T-helper 2 cell treated with Interferon-gamma antibody and Interleukin-4, amounts not matched to agents 5 μg/mL and 100 μg/mL, for 36 hours (primary cell): ENCODE measurements at places on chromosomes 7 and 10.

GRCh38 chr10:61411706-61412105, 41.5 kb downstream of the TMEM26 start:
- DNase-seq = no peak

- no peak for DNase-seq
Observed at GRCh38 chr7:36064676-36065075, 88.4 kb upstream of the EEPD1 start.

GRCh38 chr10:121947343-121948330, 19.8 kb upstream of the ATE1 start:
- DNase-seq = no peak

GRCh38 chr10:33532901-33533300, 198.4 kb upstream of the NRP1 start:
- DNase-seq = no peak

GRCh38 chr10:13448216-13448615, 80.6 kb downstream of the BEND7 start:
- no peak for DNase-seq

DNA sequence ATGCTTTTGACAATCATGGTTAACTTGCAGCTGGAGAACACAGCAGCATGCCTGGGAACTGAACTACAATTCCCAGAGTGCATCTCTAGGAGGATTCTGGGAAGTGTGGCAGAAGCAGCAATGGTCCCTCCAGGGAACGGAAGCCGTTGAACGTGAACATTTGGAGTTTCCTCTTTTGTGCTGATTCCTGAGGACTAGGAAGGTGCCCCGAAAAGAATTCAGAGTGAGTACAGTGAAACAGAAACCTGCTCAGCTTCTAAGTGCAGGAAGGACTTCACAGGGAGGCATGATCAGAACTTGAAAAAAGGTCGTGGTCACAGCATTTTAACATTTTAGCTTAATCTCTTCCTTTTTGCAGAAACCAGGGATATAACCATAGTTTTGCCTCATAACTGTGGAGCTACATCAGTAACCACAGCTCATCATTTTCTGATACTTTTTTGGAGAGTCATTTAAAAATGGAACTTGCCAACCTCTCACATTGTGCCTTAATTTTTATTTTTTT, at the start of gene NUDT13:
TSS of gene NUDT13 (plus strand) at position 111 of the 505 bp plus-strand sequence. CDS start 3,911 bp downstream, outside the sequence.
- peak; percentile 21 for DNase-seq

DNA sequence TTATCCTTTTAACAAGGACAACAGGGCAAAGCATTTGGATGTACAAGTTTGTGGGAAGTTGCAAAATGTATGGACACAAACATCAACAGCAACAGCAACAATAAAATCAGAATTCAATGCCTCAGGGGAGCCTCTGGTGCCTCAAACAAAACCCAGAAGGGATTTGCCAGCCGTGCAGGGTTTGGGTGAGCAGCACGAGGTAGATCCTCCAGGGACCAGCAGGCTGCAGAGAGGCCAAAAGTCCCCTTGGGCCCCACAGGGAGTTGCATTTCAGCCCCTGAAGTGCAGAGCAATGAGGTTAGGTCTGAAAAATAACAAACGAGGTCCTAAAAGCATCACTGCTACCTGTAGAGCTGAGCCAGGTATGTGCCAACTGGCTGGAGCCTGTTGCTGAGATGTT, 51.7 kb upstream of the CPXM2 start:
- DNase-seq = no peak

GRCh38 chr10:116184512-116184794, 88.6 kb downstream of the GFRA1 start:
- no peak for DNase-seq

GRCh38 chr7:157668884-157669767, 332.3 kb downstream of the DNAJB6 start:
- DNase-seq = no peak

DNA sequence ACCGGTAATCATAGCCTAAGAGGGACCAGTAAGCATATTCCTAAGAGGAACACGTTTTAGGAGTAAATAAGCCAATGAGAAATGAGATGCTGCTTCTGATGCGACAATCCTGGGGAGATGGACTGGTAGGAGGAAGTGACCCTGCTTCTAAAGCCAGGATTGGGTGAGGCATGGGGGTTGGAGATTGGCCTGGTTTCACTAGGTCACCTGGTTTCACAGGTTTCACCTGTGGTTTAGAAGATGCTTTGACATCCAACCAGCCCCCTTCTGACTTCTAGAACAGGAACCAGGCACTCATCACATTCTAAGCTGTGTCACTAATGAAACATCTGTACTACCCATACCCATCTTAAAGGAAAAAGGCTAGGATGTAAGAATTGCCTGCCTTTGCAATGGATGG, 53.0 kb upstream of the BAMBI start:
- DNase-seq = no peak

- DNase-seq = no peak
Observed at GRCh38 chr10:131081786-131082185, 229.7 kb downstream of the TCERG1L start.

DNA sequence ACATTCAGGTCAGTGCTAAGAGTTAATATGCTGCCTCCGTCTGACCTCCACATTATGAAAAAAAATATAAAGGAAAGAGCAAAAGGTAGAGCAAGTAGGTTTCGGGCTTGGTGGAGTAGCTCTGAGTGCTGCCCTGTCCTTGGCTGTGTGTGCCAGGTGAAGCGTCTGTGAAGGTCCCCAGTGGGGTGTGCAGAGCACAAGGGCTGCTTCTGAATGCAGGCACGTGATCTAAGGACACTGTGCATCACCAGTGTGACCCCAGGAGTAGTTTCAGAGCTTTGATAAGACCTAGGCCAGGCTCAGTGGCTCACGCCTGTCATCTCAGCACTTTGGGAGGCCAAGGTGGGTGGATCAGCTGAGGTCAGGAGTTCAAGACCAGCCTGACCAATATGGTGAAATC, 36.0 kb downstream of the KLF6 start:
- DNase-seq = no peak

- DNase-seq = no peak
Observed at GRCh38 chr7:12635830-12636229, 51.6 kb upstream of the ARL4A start.

GRCh38 chr7:99767662-99768061, 16.3 kb downstream of the CYP3A4 start:
- no peak for DNase-seq

GRCh38 chr7:71016401-71016800, 115.5 kb upstream of the GALNT17 start:
- no peak for DNase-seq

DNA sequence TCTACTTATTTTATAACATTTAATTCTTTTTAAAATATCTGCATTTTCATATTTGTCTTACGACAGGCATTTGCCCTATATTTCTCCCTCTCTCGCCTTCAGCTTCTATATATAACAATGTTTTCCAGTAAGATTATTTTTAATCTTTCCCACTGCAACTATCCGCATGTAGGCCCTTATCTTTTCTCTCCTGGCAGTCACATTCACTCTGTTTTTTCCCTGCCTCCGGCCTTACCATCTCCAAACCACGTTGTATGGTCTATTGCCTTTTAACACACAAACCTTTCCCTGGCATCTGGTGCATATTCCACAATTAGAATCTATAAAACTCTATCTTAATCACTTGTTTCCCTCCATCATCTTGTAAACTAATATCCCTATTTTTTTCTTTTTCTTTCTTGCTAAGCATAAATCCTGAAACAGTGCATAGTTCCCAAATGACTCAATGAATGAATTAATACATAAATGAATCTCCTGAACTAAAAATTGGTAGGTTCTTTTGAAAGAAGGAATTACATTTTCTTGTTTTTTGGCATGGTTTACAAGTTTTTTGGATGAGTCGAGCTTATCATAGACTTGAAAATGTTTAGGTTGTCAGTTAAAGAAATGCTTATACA, 173.2 kb downstream of the SEMA3A start:
- no peak for DNase-seq

DNA sequence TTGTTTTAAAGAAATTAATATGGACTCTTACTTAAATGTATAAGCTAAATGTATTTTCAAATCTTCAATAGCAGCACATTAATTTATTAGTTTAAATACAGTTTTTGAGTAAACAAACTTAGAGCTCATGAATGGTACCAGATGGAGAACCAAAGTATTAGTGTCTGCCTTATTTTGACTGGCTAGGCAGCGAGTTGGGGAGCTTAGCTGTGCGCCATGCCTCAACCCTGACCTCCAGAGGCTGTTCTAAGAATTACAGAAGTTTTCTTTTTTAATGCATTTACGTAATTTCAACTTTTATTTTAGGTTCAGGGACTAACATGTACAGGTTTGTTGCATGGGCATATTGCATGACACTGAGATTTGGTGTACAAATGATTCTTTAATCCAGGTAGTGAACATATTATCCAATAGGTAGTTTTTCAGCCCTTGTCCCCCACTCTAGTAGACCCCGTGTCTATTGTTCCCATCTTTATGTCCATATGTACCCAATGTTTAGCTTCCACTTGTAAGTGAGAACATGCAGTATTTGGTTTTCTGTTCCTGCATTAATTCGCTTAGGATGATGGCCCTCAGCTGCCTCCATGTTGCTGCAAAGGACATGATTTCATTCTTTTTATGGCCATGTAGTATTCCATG, 166.8 kb downstream of the IQUB start:
- no peak for DNase-seq

- no peak for DNase-seq
Observed at GRCh38 chr10:101797403-101798059, 14.3 kb upstream of the NPM3 start.

DNA sequence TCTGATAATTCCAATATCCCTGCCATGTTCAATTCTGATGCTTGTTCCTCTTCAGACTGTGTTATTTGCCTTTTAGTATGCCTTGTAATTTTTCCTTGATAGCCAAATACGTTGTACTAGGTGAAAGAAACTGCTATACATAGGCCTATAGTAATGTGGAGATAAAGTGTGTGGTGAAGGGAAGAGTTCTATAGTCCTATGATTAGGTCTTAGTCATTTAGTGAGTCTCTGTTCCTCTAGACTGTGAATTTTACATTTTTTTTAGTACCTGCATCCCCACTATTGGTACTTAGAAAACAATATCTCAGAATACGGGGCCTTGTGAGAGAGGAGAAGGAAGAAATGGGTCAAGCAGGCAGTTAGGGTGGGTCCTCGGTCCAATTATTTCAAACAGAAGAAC, 59.6 kb upstream of the SEMA3E start:
- no peak for DNase-seq

- no peak for DNase-seq
Observed at GRCh38 chr7:8433477-8434289, at the start of gene NXPH1. NXPH1 (plus strand) TSS chr7:8433609.

DNA sequence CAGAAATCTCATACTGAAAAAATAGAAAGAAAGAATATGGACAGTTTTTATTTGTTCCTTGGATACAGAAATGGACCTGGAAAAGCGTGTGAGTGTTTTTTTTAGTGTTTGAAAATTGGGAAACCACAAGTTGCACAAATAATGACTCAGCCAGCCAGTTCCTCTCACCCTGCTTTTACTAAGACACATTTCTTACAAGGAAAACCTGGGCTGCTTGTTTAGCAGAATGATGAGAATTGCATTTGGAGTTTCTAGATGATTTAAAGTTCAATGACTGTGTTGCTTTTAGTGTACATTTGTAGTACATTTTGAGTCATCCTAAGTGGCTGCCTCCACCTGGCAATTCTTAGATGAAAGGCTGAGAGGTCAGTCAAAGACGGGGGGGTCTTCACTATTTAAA, 218.7 kb downstream of the ABCA13 start:
- no peak for DNase-seq

- no peak for DNase-seq
Observed at GRCh38 chr10:127408733-127409132, 140.4 kb upstream of the NPS start.

DNA sequence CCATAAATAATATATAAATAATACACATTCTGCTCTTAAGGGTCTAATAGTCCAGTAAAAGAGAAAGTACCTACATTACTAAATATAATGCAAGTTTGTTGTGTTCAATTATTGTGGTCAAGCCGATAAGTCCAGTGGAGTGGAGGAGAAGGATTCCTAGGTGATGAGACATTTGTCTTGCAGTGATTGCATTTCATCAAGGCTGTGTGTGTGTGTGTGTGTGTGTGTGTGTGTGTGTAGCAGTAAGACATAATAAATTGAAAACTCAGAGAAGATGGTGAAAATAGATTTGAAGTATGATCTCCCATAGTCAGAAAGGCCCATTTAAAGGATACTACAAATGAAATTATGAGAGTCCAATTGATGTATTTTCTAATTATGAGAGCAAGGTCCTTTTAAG, 192.5 kb upstream of the SEMA3C start:
- no peak for DNase-seq

GRCh38 chr7:367351-367901, 77.5 kb downstream of the FOXL3 start:
- DNase-seq = no peak

- DNase-seq = no peak
Observed at GRCh38 chr7:116328161-116328560, 117.8 kb downstream of the TES start.

DNA sequence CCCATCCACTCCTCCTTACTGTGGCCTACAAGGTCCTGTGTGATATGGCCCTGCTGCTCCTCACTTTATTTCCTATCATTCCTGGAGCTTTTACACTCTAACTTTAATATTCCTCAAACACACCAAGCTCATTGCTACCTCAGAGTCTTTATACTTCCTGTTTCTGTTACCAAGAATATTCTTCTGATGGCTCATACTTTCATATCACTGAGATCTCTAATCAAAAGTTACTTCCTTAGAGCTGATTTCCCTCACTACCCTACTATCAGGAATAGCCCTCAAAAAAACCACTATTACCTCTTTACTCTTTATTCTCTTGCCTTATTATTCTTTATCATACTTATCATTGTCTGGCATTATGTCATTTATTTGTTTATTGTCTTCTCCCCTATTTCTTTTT, 5.8 kb upstream of the PPP3CB start:
- no peak for DNase-seq

- DNase-seq = no peak
Observed at GRCh38 chr7:14861456-14861855, 41.1 kb downstream of the DGKB start.

DNA sequence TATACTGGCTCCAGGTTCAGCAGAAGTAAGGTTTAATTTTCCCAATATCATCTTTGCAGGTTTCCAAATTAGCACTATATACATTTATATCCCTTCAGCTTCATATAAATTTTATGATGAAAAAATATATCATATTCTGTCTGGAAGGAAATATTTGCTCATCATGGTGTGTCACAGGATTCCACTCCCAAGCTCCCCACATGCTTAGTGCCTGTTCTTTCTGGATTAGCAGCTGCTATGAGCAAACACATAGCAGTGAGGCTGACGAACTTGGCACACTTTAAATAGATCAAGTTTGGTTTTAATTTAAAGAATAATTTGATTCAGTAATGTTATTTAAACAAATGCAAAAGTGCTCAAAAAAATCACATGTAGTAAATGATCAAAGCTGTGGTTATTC, 251.9 kb downstream of the AGMO start:
- no peak for DNase-seq

- no peak for DNase-seq
Observed at GRCh38 chr7:79217468-79217867, 236.0 kb downstream of the MAGI2 start.

DNA sequence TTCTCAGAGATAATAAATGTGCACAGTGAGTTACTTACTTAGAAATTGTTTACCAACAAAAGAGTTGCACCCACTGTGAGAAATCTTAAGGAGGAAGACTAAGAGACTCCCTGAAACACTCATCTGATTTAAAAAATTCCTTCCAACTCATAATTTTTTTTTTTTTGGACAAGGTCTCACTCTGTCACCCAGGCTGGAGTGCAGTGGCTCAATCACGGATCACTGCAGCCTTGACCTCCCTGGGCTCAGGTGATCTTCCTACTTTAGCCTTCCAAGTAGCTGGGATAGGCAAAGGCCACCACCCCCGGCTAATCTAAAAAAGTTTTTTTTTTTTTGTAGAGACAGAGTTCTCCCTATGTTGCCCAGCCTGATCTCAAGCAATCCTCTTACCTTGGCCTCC, 36.0 kb downstream of the MALSU1 start:
- DNase-seq = no peak

GRCh38 chr10:54124209-54124885, 676.7 kb downstream of the PCDH15 start:
- DNase-seq = no peak
